ENCODE measurements at places on chromosomes 1 and 21. TPM values are rescaled to one million over a fixed set of nuclear protein-coding genes. Genes with fewer than 3 reads are reported as not detected.

Gene ERVH48-1
- not detected for total RNA-seq

Gene NCF2
- total RNA-seq: 0.05 TPM

Gene HSPA6
- 2.6 TPM for total RNA-seq

Gene CRP
- not detected for total RNA-seq

Measured in A375 (cell line).